Adipocyte (in vitro differentiated cells): ENCODE measurements at places on chromosomes 5 and 9.

DNA sequence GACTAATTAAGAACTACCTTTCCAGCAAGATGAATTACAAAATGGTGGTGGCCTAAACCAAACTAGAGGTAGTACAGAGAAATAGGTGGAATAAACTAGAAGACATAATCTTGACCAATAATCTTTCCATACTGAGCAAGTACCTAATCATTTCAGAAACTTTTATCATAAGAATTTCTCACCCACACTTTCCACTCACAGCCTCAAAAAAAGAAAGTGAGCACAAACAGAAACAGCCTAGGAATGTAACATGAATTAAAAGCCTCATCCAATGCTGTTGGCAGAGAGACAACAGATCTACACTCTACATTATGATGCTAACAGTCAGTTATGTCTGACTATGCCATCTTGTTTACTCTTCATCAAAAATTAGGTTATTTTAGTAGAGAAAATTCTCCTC is 1.3 kb downstream of the RNF38 start:
- peak; percentile 68 for DNase-seq

- no peak for DNase-seq
Measured at GRCh38 chr5:55338810-55339243, 31.0 kb downstream of the MTREX start.

- no peak for DNase-seq
Measured at GRCh38 chr5:123297866-123298265, 125.3 kb downstream of the CEP120 start.

DNA sequence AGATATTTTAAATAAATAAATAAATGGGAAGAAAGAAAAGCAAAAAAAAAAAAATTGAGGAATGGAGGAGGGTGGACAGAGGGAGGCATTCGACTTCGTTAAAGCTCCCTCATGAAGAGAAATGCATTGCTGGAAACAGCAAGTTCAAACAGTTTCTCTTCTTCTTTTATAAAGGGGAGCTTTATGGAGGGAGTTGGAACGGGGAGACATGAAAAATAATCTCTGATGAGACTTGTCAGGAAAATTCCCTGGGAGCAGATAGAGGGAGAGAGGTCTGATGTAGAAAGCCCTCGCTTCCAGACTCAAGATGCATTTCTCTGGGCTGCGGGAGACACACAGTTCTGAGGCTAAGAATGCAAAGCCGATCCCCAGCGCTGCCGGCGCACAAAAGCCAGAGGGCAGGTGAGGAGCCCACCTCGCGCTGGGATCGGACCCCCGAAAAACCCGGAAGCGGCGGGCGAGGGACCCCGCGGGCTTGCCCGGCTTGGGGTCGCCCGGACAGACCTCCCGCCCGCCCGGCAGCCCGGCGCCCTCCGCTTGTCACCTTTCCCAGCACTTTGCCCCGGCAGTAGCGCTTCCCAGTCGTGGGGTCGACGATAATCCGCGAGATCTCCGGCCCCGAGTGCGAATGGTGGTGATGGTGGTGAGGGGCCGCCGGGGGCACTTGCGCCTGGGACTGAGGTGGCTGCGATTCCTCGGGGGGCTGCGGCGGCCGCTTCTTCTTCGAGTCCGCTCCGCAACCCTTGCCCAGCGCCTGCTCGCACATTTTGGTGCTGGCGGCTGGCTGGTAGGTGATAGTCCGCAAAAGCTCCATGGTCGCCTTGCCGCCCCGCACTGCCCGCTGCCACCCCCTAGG is 512 bp downstream of the PLK2 start:
- DNase-seq = peak; percentile 71
